ENCODE measurements at places on chromosomes 4 and X. TPM values are rescaled to one million over a fixed set of nuclear protein-coding genes. Genes with fewer than 3 reads are reported as not detected.

CT83 gene
- total RNA-seq: not detected

ADH1C gene
- 9.4 TPM for total RNA-seq

S100P gene
- 2.1 TPM for total RNA-seq

ZNF827 gene
- 13.6 TPM for total RNA-seq

BEX2 gene
- total RNA-seq: 35.5 TPM

CHRDL1 gene
- total RNA-seq: 10.6 TPM

RHOXF2 gene
- total RNA-seq: not detected

PFKFB1 gene
- total RNA-seq: 0.35 TPM

CPZ gene
- 18.4 TPM for total RNA-seq

LUZP4 gene
- total RNA-seq: not detected

TRAM1L1 gene
- 5.6 TPM for total RNA-seq

GRIA2 gene
- total RNA-seq: 5.3 TPM

PCDH10 gene
- 0.31 TPM for total RNA-seq

TRAPPC2 gene
- total RNA-seq: 20.9 TPM

CYBB gene
- 19.3 TPM for total RNA-seq

NIPAL1 gene
- total RNA-seq: 2.2 TPM

NKAP gene
- 5.4 TPM for total RNA-seq

TIMM8A gene
- total RNA-seq: 3.1 TPM

DDIT4L gene
- 30.0 TPM for total RNA-seq

FGFR3 gene
- total RNA-seq: 0.89 TPM

ZNF41 gene
- total RNA-seq: 13.1 TPM

EOLA2 gene
- total RNA-seq: 17.2 TPM

IL15 gene
- 4.5 TPM for total RNA-seq

Data from muscle of leg (tissue), 16 donors.